ENCODE measurements at places on chromosomes 11 and 22.

DNA sequence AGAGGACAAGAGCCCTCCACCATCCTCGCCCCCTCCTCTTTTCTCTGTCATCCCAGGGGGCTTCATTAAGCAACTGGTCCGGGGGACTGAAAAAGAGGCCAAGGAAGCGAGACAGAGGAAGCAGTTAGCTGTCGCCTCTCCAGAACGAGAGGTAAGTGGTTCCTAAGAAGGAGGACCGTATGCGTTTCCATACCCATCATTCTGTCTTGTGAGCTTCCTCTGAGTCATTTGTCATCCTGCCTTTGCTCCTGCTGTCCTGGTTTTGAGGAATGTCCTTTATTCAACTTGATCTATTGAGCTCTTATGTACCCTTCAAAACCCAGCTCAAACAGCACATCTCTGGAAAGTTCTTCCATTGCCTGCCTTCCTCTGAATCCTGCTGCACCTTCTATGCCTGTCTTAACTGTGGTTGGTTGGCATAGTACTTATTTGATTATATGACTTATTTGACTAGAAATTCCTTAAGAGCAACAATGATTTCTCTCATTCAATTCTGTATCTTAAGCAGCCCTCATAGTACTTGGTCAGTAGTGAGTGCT is 21.3 kb downstream of the MYO18B start:
- DNase-seq: no peak

GRCh38 chr11:60530454-60531100 is 15.4 kb downstream of the MS4A13 start:
- no peak for DNase-seq

DNA sequence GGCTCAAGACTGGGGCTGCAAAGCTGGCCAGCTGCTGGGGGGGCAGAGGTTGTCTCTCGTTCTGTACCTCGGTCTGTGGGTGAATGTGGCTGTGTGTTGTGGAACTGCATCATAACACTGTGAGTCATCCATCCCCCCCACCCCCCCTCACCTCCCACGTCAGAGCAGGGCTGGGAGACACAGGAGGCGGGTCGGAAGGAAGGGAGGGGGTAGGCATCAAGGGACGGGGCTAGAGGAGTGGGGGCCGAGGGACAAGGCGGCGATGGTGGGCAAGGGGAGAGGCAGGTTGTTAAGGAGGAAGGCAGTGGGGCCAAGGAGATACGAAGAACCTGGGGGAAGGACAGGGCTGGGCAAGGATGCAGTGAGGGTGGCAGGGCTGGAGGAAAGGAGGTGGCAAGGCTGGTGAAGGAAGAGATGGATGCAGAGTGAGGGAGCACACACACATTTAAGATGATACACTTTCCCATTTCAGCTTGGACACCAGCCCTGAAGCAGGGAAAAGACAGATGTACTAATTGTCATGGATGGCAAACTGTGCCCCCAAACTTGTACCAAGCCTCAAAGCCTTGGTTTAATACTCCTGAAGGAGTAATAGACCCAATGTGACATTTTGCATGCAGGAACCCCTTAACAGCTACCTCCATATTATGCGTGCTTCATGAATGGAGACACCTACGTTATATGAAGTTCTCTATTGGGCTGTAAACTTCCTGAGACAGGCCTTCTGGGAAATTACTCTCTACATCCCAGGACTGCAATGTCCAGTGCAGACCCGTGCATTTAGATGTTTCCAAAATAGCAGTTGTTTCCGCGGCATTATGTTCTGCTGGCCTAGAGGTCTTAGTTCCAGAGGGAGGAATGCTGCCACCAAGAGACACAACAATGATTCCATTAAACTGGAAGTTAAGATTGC is at the start of gene YPEL4:
TSS of gene YPEL4 (minus strand) at position 87 of the 913 bp plus-strand sequence. CDS start 2,805 bp downstream, outside the sequence.
- peak; percentile 84 for DNase-seq

GRCh38 chr11:112795142-112795815 is 165.9 kb upstream of the NCAM1 start:
- peak; percentile 33 for DNase-seq

DNA sequence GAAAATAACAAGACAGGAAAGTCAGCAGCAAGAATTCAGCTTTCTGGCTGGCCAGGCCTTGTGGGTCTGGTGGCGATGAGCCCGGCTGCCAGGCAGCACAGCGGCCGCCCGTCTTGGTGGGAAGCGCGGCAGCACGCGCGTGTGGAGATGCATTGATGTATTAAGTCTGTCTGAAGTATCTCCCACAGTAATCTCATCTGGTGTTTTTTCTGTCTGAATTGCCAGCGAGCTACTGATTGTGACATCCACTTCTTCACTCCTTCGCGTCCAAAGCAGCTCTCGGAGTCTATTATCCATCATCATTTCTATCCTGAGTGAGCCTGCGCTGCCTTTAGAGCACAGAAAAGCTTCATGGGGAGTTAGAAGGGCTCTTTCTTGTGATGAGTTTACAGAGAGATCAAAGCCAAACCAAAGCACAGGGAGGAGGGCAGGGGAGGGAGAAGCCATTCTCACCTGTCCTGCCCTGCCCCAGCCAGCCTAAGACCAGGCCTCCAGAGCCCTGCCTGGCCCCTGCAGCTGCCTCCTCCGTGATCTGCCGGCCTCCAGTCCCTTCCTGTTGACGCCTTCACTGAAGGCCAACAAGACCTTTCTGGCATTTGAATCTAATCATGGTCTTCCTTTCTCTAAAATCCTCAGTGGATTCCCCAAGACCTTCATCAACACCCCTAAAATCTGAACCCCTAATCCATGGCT is 1419.0 kb downstream of the TBC1D22A start:
- DNase-seq: no peak

- no peak for DNase-seq
Observed at GRCh38 chr22:31100762-31101525, 6.4 kb downstream of the SELENOM start.

GRCh38 chr22:33780531-33781136 is 139.6 kb downstream of the LARGE1 start:
- DNase-seq: peak; percentile 16

- DNase-seq: no peak
Observed at GRCh38 chr11:95999711-96000406, 76.0 kb upstream of the MTMR2 start.

DNA sequence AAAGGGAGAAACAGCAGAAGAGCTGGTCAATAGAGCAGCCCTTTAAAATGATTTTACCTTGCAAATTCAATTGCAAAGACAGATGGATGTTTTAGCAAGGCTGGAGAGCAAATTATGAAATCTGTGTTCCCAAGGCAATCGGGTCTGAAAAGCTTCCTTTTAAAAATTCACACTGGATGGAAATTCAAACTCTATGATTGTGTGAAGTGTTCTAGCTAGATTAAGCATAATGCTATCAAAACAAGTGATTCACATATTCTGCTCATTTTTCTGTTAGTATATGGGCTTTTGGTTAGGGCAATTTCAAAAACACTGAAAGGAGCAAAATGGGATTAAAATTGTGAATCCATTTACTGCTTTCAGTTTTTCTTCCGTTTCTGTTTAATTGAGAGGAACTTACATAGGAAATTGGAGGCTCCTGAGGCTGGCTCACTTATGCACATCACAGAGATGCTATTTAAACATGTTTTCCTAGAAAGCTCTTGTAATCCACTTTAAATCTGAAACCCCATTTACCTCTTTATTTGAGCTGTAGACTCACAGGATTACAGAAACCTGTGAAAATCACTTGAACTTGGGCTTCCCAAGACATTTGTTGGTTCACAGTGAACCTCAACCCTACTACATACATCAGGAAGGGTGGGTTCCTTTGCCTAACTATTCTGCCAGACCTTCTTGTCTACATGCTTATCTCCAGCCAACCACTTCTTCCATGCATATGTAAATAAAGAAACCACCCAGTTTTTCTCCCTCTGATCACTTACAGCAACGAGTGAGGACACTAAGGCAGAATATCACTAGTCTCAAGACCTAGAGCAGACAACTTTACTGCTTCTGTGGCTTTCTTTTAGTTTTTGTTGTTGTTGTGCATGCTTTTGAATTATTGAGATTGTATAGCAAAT is 201.9 kb upstream of the PITPNB start:
- no peak for DNase-seq

GRCh38 chr22:23079240-23079768 is 9.0 kb downstream of the GNAZ start:
- no peak for DNase-seq

DNA sequence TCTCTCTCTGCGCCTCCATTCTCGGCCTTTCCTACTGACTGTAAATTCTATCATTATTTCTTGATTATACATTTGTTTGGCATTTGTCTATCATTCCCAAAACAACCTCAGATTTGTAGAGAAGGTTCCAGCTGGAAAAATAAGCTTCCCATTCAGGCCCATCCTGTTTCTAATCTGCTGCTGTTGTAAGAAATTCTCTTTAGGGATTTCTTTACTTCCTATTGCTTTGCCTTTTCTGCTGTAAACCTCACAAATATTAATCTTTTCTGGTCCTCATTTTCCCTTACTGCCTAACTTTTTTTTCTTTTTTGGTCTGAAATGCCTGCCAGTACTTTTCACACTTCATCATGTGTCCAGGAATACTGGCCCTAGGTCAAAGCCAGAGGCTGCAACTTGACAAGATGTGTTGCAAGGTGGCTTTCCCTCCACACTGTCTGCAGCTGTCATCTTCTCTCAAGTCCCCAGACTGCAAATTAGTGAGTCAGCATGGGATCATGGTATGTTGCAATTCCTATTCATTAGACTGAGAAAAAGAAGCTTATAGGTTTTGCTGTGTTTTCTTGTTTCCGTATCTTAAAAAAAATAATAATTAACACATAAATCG is 858.7 kb upstream of the CHORDC1 start:
- peak; percentile 87 for DNase-seq

DNA sequence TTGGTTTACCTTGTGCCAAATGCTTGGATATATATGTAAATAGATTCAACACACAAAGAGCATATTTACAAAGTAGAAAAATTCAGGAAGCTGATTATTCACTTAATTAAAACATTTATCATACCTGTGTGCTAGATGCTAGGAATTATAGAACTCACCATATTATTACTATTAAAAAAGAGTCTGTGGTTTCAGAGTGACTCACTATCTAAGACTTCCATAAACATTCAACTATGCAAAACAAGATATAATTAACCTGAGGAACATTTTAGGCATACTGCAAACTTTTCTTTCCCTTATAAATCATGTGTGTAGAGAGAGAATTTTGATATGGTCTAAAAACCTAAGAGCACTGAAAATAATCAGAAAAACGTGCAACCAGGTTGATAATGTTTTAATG is 27.3 kb downstream of the CTSC start:
- no peak for DNase-seq

DNA sequence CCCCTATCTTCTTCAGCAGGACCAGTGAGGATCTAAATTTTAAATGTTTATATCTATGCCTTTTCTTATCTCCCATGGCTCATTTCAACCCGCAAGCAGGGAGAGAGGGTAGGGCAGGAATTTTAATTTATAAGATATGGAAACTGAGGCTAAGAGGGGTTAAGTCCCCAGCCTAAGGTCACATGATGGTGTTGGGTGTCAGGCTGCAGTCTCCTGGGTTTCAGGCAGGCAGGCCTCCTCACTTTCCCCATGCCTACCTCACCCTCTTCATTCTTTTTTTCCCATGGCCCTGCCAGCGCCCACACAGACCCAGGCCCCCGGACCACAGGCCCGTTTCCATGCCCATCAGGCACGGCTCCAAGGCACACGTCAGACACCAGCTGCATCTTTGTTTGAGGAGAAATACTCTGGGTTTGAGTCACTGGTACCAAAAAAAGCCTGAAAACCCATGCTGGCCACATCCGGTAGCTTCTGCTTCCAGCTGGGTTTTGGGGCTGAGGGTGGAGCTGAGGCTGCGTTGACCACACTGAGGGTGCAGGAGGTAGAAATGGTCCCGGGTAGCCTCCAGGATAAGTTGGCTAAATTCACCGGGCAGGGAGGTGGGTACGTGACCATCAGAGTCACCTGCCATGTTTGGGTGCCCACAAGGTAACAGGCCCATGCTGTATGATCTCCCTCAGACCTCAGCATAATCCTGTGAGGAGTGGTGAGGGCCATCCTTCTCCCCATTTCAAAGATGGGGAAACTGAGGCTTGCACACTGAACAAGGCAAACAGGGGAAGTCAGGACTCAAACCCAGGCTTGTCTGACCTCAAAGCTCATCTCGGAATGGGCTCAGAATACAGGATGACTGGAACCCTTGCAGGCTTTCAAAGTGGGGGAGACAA is 7.5 kb downstream of the CRYBB1 start:
- peak; percentile 86 for DNase-seq

GRCh38 chr22:32754413-32755041 is 47.0 kb upstream of the TIMP3 start:
- peak; percentile 51 for DNase-seq

DNA sequence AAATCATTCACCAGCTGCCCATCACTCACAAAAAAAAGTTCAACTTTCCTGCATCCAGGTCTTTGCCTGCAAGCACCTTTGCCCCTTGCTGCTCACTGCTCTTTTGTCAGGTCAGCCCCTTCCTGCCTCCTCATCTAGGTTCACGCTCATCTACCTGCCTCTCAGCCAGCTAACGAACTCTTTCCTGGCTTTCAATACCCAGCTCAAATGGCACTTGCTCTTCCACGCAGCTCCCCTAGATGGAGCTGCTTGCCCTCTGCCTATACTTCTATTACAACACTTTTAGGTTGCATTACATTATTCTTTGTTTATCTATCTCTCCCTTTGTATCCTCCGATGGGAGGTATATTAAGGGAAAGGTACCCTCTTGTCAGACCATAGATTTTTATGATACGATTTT is 78.9 kb upstream of the TBCEL start:
- no peak for DNase-seq

DNA sequence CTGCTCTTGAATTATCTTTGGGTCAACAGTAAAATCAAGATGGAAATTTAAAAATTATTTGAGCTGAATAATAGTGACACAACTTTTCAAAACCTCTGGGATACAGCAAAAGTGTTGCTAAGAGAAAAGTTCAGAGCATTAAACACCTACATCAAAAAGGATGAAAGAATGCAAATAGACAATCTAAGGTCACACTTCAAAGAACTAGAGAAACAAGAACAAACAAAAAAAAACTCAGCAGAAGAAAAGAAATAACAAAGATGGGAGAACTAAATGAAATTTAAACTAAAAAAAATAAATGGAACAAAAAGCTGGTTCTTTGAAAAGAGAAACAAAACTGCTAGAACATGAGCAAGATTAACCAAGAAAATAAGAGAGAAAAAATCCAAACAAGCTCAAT is 15.0 kb upstream of the TMEM45B start:
- DNase-seq: no peak

- no peak for DNase-seq
Observed at GRCh38 chr11:17393472-17393871, 5.0 kb upstream of the KCNJ11 start.

GRCh38 chr11:46348566-46349401 is 1.5 kb downstream of the DGKZ start:
- no peak for DNase-seq

- DNase-seq: peak; percentile 61
Observed at GRCh38 chr11:75802913-75803820, 11.8 kb upstream of the UVRAG start.

- DNase-seq: no peak
Observed at GRCh38 chr11:50181334-50181733, 148.7 kb downstream of the OR4C45 start.
